Pancreas (tissue), 10 donors: ENCODE measurements at places on chromosomes 5 and 9. TPM values are rescaled to one million over a fixed set of nuclear protein-coding genes. Genes with fewer than 3 reads are reported as not detected.

Gene NR4A3
- total RNA-seq: 0.41 TPM

Gene MATR3
- 74.3 TPM for total RNA-seq

Gene TMEM174
- not detected for total RNA-seq

Gene PAX5
- total RNA-seq: 0.28 TPM

Gene TRPM3
- 1.7 TPM for total RNA-seq

Gene PCDHGA11
- total RNA-seq: 1.7 TPM

Gene SEMA6A
- 24.5 TPM for total RNA-seq

Gene NFIB
- 58.1 TPM for total RNA-seq

Gene PCA3
- total RNA-seq: not detected

Gene OLFML2A
- total RNA-seq: 7.2 TPM
